ENCODE measurements at places on chromosomes 4 and X.

- no peak for DNase-seq
Observed at GRCh38 chr4:2688281-2688680, 67.9 kb downstream of the TNIP2 start.

- peak; percentile 58 for DNase-seq
Observed at GRCh38 chr4:183455431-183456195, 11.2 kb downstream of the CDKN2AIP start.

DNA sequence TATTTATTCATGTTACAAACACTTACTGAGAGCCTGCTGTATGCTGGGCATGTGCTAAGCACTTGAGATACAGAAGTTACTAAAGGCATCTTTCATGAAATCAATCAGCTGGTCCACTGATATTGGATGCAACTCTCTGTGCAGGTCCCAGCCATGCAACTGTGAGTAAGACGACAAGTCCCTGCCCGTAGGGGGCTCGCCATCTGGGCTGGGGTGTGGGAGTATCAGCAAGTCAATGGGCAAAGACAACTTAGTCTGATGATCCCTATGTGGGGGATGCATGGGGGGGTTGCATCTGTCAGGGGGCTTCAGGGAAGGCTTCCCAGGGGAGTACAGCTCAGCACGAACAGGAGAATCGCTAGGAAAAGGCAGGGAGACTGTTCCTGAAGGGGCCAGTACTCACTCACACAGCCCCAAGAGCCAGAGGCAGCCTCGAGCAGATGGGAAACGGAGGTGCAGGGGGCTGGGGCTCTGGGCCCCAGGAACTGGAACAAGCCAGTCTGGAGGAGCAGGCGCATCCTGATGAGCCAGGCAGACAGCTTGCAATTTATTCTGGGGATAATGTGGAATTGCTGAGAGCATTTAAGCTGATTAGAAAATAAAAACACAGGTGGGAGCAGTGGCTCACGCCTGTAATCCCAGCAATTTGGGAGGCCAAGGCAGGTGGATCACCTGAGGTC lies 40.2 kb downstream of the CRMP1 start:
- no peak for DNase-seq

DNA sequence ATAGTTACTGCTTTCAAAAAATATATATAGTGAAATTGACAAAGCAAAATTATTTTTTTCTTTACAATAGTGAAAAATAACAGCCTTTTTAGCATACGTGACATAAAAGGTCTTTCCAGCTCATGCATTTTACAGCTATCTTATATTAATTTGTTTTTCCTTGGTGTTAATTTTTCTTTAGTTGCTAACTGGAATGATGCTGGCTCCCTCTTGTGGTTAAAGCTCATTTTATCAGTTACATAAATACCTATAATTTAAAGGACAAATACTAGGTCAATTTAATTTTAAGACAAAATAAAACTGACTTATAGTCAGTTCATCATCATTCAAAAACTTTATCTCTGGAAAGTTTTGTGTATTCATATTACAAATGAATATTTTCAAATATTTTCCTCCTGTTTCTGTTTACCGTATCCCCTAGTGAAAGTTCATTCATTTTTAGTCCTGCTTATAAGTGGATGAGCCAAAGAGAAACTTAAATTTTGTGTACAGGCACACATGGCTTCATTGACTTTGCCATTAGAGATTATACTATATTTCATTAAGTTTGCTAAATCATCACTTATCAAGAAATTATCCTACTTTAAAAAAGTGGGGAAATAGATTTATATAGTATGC lies 9.9 kb upstream of the ANAPC4 start:
- no peak for DNase-seq

- DNase-seq, result no peak
Observed at GRCh38 chr4:76200771-76201231, 12.8 kb downstream of the SCARB2 start.

- DNase-seq, result no peak
Observed at GRCh38 chr4:106695501-106696262, 327.1 kb upstream of the GIMD1 start.

GRCh38 chr4:43146198-43146597 lies 253.7 kb downstream of the GRXCR1 start:
- no peak for DNase-seq

GRCh38 chr4:55143858-55144257 lies 18.5 kb upstream of the KDR start:
- no peak for DNase-seq

DNA sequence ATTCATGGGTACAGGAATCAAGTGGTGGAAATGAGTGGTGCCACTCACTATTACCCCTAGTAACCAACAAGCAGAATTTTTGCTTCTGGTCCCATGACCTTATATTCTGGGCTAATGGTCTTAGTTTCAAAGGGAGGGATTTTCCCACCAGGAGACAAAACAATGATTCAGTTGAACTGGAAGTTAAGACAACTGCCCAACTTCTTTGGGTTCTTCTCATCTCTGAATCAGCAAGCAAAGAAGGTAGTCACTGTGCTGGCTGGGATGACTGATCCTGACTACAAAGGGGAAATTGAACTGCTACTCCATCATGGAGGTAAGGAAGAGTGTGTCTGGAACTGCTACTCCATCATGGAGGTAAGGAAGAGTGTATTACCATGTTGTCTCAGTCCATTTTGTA lies 87.2 kb downstream of the IL13RA2 start:
- no peak for DNase-seq

DNA sequence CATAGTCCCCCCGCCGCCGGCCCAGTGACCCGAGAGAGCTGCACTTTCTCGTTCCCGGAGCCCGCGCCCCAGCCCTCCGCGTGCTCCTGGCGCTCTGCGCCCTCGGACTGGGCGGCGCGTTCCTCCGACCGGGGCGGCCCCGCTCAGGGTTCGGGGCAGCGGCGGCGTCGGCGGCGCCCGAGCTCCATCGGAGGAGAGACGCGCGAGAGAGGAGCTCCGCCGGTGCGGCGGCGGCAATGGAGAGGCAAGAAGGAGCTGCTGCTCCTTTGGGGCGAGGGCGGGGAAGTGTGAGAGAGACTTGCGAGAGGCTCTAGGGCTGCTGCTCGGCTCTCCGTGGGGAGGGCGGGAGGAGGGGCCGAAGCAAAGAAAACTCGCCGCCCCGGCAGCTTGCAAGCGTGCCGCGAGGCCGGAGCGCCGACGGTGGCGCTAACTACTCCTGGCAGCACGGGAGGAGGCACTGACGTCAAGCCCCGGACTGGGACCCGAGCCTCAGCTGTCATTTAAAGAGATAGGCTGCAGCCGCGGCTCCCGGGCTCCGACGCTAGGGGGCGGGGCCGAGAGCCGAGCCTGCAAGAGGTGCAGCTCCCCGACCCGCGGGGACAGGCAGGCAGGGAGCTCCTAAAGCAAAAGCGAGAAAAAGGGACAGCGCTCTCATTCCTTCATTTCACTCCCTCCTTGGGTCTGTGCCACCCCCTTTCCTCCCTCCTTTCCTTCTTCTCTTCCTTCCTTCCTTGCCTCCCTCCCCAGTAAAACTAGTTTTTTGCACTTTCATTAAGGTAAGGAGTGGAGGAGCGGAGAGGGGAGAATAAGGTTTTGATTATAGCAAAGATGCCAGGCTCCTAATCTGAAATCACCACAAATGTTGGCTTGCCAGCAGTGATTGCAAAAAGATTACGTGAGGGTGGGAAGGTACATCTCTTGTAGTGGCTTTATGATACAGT lies at the start of gene KCTD8:
Gene KCTD8 (minus strand): TSS at position 289 of the 941 bp plus-strand sequence.
- peak; percentile 77 for DNase-seq

DNA sequence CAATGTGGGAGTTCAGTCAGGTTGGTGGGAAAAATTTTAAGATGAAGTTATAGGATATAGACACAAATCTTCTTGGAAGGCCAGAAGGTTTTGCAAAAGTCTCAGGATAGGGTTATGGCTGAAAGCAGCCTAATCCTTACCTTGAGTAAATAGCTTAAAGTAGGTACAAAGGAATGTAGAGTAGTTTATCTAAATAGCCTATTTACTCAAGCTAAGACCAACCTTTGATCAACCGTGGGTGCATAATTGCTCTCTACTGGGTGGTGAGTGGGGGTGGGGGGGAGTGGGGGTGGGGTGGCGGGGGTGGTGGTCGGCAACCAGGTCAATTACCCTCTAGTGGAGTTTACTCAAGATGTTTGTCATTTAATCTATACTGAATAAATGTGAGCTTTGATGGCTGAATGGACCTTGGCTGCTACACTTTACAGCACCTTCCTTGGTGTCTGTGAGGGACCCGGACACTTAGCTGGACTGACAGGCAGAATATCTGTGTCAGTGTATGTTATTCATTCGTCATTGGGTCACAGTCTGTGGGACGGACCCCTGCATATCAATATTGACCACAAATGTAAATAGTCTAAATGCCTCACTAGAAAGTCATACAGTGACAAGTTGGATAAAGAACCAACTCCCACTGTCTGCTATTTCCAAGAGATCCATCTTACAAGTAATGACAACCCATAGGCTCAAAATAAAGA lies 545.7 kb upstream of the PABPC4L start:
- DNase-seq, result no peak

DNA sequence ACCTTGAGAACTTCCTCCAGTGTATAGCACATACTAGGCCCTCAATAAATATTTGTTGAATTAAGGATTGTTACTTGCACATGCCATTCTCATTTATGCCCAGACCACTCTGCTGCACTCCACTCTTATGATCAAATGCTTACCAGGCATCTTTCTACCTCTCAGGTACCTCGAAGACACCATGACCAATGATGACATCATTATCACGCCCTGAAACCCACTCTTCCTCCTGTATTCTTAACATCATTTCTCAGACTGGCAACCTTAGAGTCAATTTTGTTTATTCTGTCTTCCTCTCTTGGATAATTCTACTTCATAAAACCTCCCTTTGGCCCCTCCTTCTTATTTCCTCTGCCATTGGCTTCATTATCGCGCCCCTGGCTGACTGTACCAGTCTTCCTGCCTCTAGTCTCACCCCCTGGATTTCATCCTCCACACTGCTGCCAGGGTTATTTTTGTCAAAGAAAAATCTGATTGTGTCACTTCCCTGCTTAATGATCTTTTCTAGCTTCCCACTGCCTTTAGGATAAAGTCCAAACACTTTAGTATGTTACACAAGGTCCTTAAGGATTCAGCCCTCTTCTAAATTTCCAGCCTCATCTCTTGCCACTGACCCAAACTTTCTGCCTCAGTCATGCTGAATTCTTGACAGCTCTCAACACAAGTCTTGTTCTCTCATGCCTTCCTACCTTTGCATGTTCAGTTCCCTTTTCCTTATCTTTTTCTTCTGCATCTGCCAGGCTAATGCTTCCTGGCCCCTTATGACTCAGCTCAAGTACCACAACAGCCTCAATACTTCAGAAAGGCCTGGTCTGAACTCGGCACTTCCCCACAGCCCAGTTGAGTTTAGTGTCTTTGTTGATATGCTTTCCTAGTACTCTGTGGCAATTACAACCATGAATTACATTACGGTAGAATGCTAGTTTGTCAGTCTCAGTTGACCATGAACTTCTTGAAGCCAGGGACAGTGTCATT lies 45.8 kb downstream of the HDAC8 start:
- DNase-seq, result no peak

DNA sequence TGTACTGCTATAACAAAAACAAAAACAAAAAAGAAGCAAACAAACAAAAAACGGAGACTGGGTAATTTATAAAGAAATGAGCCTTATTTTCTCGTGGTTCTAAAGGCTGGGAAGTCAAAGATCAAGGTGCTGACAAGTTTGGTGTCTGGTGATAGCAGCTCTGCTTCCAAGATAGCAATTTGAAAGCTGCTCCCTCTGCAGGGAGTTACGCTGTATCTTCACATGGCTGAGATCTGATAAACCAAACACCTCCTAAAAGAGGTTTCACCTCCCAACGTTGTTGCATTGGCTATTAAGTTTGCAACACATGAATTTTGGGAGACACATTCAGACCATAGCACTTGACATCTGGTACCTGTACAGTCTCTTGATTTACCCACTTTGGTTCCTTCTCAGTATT lies 854.2 kb downstream of the CENPC start:
- no peak for DNase-seq

GRCh38 chr4:149311076-149311475 lies 504.6 kb downstream of the IQCM start:
- DNase-seq, result no peak

- DNase-seq, result no peak
Observed at GRCh38 chr4:81828991-81829390, 357.3 kb upstream of the RASGEF1B start.

- no peak for DNase-seq
Observed at GRCh38 chr4:17667653-17668201, 53.3 kb downstream of the MED28 start.

DNA sequence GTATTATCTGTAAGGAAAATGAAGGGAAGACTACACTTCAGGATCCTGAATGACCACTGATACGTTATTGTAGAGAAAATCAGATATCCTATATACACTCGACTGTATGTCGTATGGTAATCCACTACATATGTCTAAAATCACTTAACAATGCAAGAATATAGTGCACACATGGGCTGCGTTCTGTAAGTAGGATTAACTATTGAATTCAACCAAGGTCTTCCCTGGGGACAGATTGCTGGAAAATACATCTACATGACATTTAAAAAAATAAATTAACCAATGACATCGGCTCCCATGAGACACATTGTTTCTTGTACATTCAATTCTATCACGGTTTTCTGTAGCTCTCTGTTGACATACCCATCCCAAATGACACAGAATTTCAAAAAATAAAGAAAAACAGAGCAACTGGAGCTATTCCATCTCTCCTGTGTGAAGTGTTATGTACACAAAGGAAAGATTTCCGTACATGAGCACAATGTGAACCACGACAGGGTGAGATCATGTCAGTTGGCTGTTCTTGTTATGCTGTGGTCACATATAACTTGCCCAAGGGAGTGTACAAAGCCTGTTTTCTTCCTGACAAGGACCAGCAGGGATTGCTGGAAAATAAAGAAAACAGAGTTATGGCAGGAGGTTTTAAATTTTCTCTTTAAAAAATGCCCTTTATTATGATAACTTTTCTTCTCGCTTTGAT lies 6.1 kb downstream of the ENOX2 start:
- DNase-seq, result no peak

- no peak for DNase-seq
Observed at GRCh38 chr4:84238247-84239090, 260.6 kb downstream of the NKX6-1 start.

GRCh38 chr4:137922721-137923120 lies 319.4 kb downstream of the SLC7A11 start:
- DNase-seq, result no peak

GRCh38 chr4:67327245-67328017 lies 217.9 kb downstream of the CENPC start:
- peak; percentile 71 for DNase-seq

DNA sequence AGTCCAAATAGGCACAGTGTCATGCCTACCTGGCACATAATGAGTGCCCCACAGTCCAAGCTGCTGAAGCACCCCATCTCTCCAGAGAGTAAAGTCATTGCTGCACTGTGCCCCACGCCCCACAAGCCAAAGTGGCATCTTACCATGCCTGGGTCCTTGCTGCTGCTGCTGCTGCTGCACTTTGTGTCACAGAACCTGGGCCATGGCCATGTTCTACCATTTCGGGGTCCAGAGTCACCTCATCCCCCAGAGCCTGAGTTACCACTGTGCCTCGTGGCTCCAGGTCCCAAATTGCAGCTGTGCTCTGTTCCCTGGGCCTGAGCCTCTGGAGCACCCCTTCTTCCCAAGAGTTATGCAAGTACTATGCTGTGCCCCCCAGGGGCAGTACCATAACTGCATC lies 40.5 kb downstream of the SLC10A7 start:
- no peak for DNase-seq

GRCh38 chr4:137421796-137422195 lies 110.5 kb downstream of the PCDH18 start:
- DNase-seq, result no peak

GRCh38 chr4:103307453-103308247 lies 109.5 kb upstream of the CENPE start:
- DNase-seq, result no peak

GRCh38 chrX:40513012-40513411 lies 67.8 kb upstream of the ATP6AP2 start:
- no peak for DNase-seq

- no peak for DNase-seq
Observed at GRCh38 chrX:144801786-144802185, 445.5 kb upstream of the SPANXN1 start.

Data from activated CD8-positive, alpha-beta T cell treated with anti-CD3 and anti-CD28 coated beads, Interleukin-2, amount 10 ng/mL, durations not matched to agents 7 days and 5 days (primary cell).